ENCODE measurements at places on chromosomes 5 and 9.

DNA sequence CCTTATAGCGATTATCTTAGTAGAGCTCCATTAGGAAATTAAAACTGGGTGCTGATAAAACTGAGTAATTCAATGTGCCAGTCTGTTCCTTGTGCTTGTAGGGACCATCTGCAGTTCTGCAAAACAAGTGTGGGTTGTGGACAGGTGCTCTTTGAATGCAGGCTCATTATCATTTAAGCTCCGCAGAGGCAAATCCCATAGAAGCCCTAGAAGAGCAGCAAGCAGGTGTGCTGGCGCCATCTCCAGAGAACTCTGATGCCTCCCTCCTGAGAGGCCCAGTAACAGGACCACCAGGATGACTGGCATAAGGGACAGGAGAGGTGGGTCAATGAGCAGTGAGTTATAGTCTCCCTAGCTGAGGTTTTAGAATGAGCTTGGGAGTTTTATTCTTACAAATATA, 1342.4 kb upstream of the DMAC1 start:
- DNase-seq, result no peak

DNA sequence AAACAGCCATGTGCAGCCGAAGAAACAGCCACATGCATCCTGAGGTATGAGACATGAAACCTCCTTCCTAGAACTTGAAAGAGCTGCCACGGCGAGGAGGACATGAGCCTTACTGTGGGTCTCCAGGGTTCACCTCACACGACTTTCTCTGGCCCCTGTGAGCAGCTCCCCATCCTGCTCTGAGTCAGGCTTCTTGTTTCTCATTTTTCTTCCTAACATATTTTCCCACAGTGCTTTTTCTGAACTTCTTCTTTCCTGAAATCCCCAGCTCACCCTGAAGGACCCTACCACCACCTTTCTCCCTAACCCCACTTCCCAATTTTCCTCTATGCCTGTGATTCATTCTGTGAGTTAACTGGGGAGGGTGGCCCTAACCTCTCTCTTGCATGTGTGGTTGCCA, 33.7 kb upstream of the ADRB2 start:
- DNase-seq, result no peak

DNA sequence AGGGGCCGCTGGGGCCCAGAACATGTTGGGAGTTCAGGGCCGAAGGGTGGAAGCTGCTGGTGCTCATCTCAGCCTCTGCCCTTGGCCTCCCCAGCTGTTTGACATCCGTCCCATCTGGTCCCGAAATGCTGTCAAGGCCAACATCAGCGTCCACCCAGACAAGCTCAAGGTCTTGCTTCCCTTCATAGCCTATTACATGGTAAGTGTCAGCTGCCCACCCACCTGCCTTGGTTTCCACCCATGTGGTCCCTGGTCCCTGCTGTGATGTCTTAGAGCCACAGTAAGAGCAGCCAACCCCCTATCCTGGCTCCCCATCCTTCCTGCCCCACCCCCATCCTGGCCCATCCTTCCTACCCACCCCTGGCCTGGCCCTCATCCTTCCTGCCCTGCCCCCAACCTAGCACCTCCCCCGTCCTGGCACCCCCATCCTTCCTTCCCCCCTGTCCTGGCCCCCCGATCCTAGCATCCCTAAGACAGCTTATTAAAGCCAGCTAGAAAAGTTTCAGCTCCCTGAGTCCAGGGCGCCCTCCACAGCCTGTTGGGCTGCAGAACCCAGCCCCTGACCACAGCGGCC, 9.7 kb upstream of the CEL start:
- DNase-seq, result no peak

DNA sequence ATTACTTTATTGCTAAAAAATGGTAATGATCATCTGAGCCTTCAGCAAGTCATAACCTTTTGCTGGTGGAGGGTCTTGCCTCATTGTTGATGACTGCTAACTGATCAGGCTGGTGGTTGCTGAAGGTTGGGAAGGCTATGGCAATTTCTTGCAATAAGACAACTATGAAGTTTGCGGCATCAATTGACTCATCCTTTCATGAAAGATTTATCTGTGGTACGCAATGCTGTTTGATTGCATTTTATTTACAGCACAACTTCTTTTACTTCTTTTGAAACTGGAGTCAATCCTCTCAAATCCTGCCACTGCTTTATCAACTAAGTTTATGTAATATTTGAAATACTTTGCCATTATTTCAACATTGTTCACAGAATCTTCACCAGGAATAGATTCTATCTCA, 58.3 kb upstream of the ACO1 start:
- no peak for DNase-seq

DNA sequence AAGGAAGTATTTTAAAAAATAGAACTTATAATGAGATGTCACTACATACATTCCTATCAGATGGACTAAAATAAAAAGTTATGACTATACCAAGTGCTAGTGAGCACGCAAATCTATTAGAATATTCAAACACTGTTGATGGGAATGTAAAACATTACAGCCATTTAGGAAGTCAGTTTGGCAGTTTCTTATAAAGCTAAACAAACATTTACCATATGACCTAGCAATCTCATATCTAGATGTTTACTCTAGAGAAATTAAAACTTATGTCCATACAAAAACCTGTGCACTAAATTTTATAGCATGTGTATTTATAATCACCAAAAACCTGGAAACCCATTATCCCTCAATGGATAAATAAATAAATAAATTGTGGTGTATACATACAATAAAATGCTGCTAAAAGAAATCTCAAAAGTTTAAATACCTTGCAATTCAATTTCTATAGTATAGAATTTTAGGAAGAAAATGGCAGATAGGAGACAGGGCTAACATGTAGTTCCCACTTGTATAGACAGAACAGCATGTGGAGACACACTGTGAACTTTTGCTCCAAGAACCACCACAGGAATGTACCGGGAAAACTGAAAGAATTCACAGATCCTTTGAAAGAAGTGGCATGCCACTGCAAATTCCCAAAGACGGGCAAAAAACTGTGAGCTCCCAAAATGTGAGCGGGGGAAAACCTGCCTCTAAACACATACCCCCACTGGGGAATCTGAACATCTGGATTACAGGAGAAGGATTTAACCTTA, 174.6 kb upstream of the SPEF2 start:
- no peak for DNase-seq

Measured in breast epithelium (tissue), 4 donors.